ENCODE measurements at places on chromosomes 2 and 18. TPM values are rescaled to one million over a fixed set of nuclear protein-coding genes. Genes with fewer than 3 reads are reported as not detected.

The CFAP53 gene
- polyA plus RNA-seq, result 0.61 TPM

The RAD51AP2 gene
- polyA plus RNA-seq, result 0.13 TPM

The ALPG gene
- not detected for polyA plus RNA-seq

The DYNAP gene
- not detected for polyA plus RNA-seq

The ANO7 gene
- polyA plus RNA-seq, result 2.9 TPM

The OSR1 gene
- 55.1 TPM for polyA plus RNA-seq

The RTP5 gene
- polyA plus RNA-seq, result not detected

The TTC21B gene
- 7.4 TPM for polyA plus RNA-seq

The TCF7L1 gene
- 14.1 TPM for polyA plus RNA-seq

The PLB1 gene
- polyA plus RNA-seq, result 5.3 TPM

The UGT1A8 gene
- polyA plus RNA-seq, result not detected

The SCG2 gene
- 1.5 TPM for polyA plus RNA-seq

All from aorta (tissue), 5 donors.